Kidney glomerular epithelial cell (primary cell): ENCODE measurements at places on chromosomes 6 and 20.
A peak's percentile ranks its signal among the peaks of the same experiment; 100 is the strongest.

- no peak for DNase-seq
Observed at GRCh38 chr6:31871046-31871659, 7.6 kb downstream of the SLC44A4 start.

GRCh38 chr6:37936906-37937305 lies 117.4 kb downstream of the ZFAND3 start:
- DNase-seq, result no peak

- no peak for DNase-seq
Observed at GRCh38 chr6:21158873-21159272, 434.7 kb upstream of the SOX4 start.

- no peak for DNase-seq
Observed at GRCh38 chr6:16698162-16698533, 63.1 kb downstream of the ATXN1 start.

DNA sequence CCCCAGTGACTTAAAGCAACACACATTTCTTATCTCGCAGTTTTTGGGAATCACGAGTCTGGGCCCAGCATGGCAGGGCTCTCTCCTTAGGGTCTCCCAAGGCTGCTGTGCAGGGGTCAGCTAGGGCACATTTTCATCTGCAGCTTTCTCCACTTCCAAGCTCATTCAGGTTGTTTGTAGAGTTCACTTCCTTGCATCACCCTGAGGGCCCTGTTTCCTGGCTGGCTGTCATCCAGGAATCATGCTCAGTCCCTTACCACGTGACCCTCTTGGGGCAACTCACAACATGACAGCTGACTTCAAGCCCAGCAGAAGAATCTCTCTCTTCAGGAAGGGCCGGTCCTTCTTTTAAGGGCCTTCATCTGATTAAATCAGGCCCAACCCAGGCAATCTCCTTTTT lies 21.3 kb downstream of the SNAP25 start:
- DNase-seq, result no peak

DNA sequence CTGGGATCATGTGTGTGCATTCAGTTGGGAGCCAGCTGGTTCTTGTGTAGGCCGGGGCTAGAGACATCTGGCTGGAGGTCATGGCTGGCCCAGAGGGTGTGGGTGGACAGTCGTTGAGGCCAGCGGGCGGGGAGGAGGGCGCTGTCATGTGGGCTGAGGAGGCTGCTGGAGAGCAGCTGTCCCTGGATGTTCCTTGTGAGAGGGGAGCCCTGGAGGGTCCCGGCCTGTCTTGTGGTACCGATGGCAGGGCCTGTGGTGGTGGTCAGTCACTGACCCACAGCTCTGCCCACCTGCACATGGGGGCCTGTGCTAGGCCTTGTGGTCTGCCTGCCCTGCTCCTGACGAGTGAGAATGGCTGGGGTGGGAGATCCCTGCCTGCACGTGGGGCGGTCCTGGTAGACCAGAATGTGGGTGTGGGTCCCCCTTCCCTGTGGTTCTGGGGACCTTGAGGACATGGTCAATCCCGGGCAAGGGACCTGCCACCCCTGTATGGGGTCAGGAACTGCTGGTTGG lies 1.9 kb upstream of the C20orf204 start:
- no peak for DNase-seq

DNA sequence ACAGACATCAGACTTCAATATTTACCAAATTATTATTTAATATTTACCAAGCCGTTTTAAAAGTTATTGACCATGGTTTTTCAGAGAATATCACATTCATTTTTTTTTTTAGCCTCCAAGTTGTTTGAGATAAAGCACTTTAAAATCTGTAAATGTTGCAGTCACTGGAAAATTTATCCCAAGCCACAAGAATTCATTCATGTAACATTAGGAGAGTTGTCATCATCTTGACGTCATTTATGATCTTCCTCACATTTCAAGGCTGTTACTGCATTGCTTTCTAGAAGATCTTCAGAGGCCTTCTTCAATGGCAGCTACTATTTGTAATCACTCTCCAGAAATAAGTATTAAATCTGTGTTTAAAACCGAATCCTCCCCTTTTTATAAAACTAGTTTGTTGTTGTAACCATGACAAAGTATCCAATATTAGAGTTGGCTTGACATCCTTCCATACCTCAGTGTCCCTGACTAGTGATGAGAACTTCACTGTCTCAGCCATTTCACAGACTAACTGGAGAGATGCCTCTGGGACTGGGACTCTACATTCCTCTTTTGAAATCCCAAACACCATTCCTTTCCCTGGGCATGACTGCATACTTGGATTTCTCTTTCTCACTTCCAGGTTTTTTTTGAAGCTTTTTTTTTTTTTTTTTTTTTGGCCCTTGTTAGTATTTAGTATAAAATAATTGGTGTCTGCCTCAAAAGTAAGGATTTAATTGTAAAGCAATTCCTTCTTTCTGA lies 100.1 kb downstream of the ZFAND3 start:
- no peak for DNase-seq

- DNase-seq, result no peak
Observed at GRCh38 chr6:135250751-135251497, 69.8 kb downstream of the MYB start.

DNA sequence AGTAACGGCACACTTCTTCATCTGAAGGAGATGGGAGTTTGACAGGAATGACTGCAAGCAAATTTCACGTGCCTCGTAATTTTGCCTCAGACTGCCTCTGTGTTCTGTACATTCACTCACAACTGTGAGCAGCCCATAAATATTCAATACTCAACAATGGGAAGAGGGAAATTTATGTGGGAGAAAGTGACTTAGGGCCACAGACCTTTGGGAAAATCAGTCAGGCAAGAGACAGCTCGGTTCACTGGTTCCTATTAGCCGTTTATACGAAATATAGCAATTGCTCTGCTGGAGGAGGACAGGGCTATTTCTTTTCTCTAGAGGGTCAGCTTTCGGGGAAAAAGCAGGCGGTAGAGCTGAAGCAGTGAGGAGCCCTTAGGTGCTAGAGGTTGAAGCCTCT lies 28.0 kb downstream of the OPN5 start:
- peak; percentile 2 for DNase-seq

GRCh38 chr6:44272999-44273566 lies 2.8 kb downstream of the TMEM151B start:
- DNase-seq, result no peak

DNA sequence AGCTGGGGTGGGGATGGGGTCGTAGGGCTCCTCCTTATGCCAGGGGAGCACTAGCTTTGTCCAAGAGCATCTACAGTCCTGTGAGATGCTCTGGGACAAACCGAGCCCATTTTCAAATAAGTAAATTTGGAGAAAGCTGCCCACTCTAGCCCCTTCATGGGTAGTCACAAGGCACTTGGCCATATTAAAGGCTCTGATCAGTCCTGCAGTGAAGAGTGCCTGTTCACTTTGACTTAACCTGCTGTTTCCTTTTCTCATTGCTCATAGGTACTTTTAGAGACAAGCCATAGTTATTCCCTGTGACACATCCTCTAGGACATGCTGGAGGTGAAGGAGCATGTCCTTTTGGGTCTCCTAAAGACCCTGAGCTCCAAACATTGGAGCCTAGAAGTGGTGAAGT lies 38.4 kb downstream of the FAM110A start:
- DNase-seq, result no peak

- no peak for DNase-seq
Observed at GRCh38 chr20:62787866-62788265, 8.4 kb upstream of the MRGBP start.

GRCh38 chr6:106614592-106615257 lies 14.6 kb downstream of the RTN4IP1 start:
- no peak for DNase-seq

DNA sequence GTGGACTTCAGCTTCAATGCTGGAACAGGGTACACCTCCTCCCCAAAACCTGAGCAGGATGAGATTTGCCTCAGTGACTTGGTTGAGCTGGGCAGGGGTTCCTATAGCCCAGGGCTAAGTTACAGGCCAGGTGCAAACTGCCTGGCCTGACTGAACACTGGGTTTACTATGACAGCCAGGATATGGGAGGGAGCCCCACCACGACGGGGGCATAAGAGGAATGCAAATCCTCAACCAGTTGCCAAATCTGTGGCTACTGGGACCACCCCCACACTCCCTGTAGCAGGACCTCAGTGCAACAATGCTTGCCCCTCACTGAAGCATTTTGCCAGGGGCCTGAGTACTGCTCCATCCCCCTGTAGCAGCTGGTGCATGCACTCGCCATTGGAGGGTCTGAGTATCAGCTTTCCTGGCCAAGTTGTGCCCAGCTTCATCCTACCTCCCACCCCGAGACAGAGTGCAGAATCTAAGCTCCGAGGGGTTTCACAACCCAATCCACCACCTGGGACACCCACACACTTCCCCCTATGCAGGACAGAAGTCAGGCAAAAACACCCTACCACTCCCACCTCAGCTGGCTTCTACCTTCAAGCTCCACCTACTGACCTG lies 27.6 kb downstream of the TREML4 start:
- DNase-seq, result no peak

GRCh38 chr20:47262365-47263013 lies 94.0 kb downstream of the ZMYND8 start:
- DNase-seq, result no peak

DNA sequence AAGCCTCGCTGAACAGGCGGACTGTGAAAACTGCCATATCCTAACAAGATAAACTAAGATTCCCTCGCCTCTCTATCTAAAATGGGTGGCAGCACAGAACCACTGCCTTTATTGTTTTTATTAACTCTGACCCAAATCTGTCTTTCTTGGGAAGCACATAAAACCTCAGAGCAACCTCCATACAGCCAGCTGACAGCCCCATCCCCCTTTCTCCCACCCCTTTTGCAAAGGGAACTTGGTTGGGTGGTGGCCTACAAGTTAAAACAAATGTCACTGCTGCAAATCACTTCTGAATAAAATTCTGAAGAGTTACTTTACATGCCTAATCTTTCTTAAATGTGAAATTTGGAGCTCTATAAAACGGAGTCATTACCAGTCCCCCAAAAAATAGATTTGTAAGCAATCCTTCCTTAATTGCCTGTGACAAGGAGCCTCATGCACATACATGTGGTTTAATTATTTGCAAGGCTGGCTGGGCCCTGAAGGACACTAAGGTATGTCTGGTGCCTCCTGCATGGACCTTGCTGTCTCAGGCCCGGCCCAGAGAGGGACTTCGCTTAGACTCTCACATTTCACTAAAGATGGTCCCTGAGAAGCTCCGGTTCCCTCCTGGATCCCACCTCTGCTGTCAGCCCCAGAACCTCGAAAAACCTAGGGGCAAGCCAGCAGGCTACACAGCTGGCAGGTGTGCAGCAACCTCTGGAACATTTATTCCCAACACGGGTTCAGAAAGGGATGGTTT lies 21.7 kb downstream of the PXDC1 start:
- DNase-seq, result no peak

DNA sequence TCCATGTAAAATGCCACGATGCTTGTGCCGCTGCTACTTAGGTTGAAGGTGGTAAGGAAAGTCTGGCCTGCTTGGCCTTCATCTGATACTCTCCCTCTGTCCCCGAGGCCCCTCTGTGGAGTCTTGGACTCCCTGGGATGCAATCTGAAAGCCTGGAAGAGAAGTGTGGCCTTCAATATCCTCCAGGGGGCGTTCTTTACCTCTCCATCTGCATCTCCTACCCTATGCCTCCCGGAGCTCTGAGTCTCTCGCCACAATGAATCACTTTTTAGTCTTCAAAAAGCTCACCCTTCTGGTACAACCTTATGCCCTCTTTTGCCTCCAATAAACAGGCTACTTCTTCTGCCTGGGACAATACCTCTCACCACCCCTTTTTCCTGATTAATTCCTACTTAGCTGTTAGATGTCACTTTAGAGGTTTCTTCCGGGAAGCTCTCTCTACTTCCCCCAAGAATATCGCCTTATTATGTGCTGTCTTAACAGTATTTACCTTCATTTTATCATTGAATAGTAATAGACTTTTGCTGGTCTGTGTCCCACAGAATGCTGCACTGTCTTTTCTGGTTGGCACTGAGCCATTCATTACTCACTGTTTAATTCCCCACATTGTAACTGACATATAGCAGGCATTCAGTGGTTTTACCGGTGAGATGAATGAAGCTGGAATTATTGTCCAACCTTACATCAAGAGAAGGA lies 13.9 kb upstream of the ATG5 start:
- peak; percentile 92 for DNase-seq

- DNase-seq, result peak; percentile 64
Observed at GRCh38 chr6:124887872-124888580, 74.2 kb upstream of the RNF217 start.

DNA sequence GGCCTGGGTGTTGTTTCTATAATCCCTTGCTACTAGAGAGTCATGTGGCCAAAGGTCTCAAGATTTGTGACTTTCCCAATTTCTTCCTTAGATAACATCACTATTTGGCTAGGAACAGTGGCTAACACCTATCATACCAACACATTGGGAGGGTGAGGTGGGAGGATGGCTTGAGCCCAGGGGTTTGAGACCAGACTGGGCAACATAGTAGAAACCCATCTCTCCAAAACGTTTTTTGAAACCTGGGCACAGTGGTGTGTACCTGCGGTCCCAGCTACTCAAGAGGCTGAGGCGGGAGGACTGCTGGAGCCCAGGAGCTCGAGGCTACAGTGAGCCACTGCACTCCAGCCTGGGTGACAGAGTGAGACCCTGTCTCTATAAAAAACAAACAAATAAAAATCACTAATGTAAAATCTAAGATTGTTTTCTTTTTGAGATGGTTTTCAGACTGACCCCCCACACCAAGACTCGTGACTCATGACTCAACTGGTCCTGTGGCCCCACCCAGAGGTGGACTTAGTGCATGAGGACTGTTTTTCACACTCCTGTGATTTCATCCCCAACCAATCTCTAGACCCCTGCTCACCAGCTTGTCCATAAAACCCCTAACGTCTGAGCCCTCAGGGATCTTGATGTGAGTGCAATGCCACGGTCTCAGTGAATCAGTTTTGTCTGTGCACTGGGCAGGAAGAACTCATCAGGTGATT lies 48.3 kb upstream of the KIF16B start:
- DNase-seq, result no peak

DNA sequence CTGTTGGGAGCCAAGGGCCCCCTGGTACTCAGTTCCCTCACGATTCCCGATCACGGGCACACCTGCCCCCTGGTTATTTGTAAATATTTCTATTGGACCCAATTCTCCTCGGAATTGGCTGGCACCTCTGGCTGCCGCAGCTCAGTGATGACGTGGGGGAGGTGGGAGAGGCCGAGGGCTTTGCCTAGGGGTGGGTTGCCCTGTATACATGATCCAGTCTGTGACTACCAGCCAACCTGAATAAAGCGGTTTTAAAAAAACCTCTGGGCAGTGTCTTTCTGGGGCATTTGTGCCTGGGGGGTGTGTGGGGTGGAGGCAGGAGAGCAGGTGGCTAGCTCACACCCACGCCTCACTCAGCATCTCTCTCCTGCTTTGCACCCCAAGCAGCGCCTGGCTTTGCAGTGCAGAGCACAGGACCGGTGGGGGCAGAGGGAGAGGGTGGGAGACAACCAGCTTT lies 42.2 kb downstream of the VSTM2L start:
- DNase-seq, result no peak

GRCh38 chr20:1130847-1131246 lies 12.4 kb downstream of the PSMF1 start:
- DNase-seq, result no peak

DNA sequence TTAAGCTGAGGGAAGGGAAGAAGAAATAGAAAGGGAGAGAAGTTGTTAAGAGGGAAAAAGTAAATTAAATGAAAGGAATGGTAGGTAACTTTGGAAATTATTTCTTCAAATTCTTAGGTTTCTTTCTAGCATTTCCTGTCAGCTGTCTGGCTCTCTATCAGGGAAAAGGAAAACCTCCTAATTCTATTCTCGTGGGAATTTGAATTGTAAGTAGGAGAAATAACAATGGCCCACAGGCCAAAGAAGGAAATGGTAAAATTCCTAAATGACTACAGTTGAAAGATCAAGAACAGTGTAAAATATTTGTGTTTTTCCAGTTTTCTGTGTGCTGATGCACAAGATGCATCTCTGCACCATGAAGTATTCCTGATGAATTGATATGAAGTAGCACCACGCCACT lies 173.0 kb downstream of the IBTK start:
- DNase-seq, result no peak
